ENCODE measurements at places on chromosomes 1 and 21.

DNA sequence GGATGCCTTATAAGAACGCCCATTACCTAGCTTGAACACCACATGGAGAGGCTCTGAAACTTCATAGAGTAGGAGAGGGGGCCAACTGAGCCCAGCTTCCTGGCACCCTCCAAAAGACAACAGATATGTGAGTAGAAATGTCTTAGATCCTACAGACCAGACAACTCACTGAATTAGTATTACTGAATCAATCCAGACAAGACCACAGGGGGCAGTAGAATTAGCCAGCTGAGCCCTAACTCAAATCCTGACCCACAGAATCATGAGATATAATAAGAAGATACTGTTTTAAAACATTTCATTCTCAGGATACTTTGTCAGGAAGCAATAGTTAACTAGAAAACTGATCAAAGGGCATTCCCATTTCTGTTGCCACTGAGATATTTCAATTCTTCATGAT lies 45.8 kb upstream of the C1orf21 start:
- no peak for DNase-seq

GRCh38 chr1:217149791-217150190 lies 426.6 kb upstream of the ESRRG start:
- no peak for DNase-seq

DNA sequence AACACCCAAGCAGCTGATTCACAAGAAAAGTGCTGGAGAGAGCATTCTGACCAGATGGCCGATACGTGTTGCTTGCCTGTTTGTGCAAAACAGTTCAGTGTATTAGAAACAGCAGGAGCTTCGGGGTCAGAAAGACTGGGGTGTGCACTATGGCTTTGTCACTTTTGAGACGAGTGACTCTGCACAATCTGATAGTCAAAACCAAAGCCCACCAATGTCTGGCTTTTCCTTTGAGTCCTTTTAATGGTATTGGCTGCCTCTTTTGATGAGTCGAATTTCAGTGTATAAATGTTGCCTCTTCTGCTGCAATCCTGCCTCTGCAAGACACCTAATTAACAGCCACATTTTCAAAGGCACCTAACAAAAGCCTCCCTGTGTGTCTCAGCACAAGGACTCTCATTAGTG lies 444.6 kb downstream of the AJAP1 start:
- no peak for DNase-seq

DNA sequence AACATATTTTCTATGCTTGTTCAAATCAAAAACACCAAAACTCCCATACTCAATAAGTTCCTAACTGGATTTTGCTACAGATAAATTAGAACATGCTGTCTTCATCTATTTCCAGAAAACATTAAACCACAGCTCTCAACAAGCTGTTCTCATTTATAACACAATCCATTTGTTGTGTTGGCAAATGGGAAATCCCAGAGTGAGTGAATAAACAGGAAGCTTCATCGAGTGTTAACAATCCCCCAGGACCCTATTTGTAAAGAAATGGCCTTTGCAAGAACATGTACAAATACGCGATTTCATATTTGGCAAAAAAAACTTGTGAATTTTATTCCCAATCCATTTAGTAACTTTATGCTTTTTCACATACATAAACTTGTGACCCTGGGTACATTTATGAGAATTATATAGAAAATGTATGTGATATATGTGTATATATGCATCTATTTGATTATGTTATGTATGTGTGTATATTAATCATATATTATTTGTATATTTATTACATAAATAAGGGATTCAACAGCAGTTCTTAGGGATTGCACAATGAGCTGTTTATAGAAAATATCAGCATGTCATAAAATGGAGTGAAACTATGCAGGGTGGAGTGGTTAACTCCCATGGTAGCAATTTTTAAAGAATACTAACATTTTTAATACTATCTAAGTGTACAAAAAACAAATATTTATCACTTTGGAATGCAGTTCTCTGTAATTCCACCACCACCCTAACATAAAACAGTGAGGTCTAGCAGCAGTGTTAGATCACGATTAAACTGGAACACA lies 160.0 kb downstream of the NEGR1 start:
- no peak for DNase-seq

DNA sequence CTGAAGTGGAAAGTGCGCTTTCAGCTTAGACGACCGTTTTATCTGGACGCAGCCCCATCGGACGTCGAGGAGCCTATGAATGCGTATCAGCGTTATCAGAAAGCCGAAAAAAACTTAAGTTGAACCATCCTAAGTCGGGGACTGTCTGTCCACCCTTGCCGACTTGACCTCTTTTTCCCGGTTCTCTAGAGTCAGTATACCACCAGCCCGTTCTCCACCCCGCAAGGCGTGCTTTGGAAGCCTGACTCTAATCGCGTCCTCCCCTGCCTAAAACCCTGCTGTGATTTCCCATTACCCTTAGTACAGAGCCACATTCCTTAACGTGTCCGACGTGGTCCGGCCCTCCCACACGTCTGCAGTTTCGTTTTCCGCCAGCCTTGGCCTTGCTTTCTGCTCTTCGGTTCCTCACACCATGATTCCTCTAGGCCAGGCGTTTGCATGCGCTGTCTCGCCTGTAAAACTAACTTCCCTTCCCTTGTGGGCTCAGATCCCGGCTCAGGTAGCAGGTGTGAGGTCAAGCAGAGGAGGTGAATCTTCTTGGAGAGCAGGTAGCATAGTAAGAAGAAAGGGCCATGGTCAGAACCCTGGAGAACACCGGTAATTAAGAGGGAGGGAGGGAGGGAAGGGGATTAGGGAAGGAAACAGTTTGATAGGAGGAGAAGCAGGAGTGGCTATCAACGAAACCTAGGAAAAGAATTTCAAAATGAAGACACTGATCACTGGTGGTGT lies 865 bp downstream of the ADPRS start:
- no peak for DNase-seq

Data from endothelial cell (in vitro differentiated cells).